ENCODE measurements at places on chromosomes 2 and 18. TPM values are rescaled to one million over a fixed set of nuclear protein-coding genes. Genes with fewer than 3 reads are reported as not detected.

The DNER gene
- 0.42 TPM for total RNA-seq

The FIGN gene
- total RNA-seq = 2.8 TPM

The CD207 gene
- not detected for total RNA-seq

The STEAP3 gene
- 8.9 TPM for total RNA-seq

The AGXT gene
- not detected for total RNA-seq

The VWA3B gene
- 0.81 TPM for total RNA-seq

The PDE1A gene
- 101 TPM for total RNA-seq

- no peak for DNase-seq
- H3K27ac ChIP-seq = no peak overlapping the region
- H3K4me1 ChIP-seq = peaks cover 6% of the 10 kb centered on the region
- no peaks in the 10 kb centered on the region for H3K27me3 ChIP-seq
- H3K4me3 ChIP-seq = no peak overlapping the region
- no peaks in the 10 kb centered on the region for H3K36me3 ChIP-seq
Observed at GRCh38 chr2:113142290-113142689, 14.9 kb downstream of the IL1RN start.

- H3K4me1 ChIP-seq = no peaks in the 10 kb centered on the region
- H3K4me3 ChIP-seq = no peak overlapping the region
- DNase-seq = no peak
- no peaks in the 10 kb centered on the region for H3K27me3 ChIP-seq
Observed at GRCh38 chr2:119266091-119266589, 42.5 kb downstream of the STEAP3 start.

GRCh38 chr18:28078298-28078697 is 98.6 kb downstream of the CDH2 start:
- no peaks in the 10 kb centered on the region for H3K36me3 ChIP-seq
- DNase-seq = no peak
- H3K4me3 ChIP-seq = no peak overlapping the region
- H3K27me3 ChIP-seq = no peaks in the 10 kb centered on the region
- H3K4me1 ChIP-seq = no peaks in the 10 kb centered on the region

GRCh38 chr2:110853516-110853915 is 121.1 kb downstream of the ACOXL start:
- DNase-seq = peak; percentile 22
- H3K27me3 ChIP-seq = no peaks in the 10 kb centered on the region
- H3K27ac ChIP-seq = no peak overlapping the region

The FHL2 gene
- 43.4 TPM for total RNA-seq

The IL36A gene
- total RNA-seq = not detected

The TXNDC2 gene
- total RNA-seq = not detected

GRCh38 chr2:43478412-43479086 is 117.3 kb downstream of the THADA start:
- H3K27ac ChIP-seq = peak overlapping the region; percentile 53
- no peaks in the 10 kb centered on the region for H3K36me3 ChIP-seq
- no peaks in the 10 kb centered on the region for H3K27me3 ChIP-seq
- H3K4me3 ChIP-seq = no peak overlapping the region
- no peak for DNase-seq

DNA sequence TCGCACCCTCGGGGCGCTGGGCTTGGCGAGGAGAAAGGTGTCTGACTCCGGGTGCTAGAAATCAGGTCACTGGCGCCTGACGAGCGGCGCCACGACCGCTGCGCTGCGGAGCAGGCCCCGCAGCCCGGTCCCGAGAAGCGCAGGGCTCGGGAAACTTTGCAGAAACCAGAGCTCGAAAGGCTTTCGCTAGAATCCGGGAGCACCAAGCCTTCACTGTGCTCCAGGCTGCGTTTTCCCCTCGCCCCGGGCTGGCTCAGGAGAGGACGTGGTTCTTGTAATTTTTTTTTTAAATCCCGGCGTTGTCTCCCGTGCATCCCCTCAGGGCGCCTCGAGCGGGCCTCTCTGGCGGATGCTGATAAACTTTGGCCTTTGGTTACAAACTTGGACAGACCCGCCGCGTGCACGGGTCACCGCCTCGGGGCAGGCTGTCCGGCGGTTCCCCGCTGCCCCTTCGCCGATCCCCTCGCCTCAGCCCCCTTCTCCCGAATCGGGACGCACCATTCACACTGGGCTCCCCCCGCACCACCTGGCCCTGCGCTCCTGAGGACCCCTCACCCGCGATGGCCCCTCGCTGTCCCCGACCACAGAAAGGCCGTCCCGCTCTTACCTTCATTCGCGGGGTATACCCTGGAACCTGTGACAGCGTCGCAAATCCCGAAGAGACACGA is 419 bp downstream of the EPHA4 start:
- H3K27ac ChIP-seq = peak overlapping the region; percentile 17
- H3K27me3 ChIP-seq = no peaks in the 10 kb centered on the region
- H3K4me3 ChIP-seq = peak overlapping the region; percentile 64

GRCh38 chr18:79853993-79854364 is 56.2 kb downstream of the KCNG2 start:
- no peaks in the 10 kb centered on the region for H3K36me3 ChIP-seq
- H3K27ac ChIP-seq = no peak overlapping the region
- no peak overlapping the region for H3K4me3 ChIP-seq
- no peaks in the 10 kb centered on the region for H3K4me1 ChIP-seq
- no peak for DNase-seq

DNA sequence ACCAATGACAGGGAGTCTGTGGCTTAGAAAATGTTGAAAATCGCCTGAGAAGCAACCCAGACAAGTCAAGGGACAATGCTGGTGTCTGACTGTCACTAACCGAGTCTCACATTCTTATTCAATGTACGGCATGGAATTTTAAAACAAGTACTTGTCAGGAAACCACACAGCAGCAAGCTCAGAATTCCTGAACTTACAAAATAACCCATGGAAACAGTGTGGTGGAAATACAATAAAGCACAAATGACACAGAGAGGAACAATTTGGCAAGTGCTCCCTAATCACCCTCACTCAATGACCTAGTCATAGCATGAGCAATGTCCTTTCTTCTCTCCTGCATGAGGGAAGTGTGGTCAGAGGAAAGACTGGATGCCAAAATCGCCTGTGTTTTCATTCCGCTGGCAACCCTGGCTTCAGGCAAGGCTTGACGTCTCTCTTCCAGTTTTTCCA is 154.0 kb downstream of the SATB2 start:
- no peak overlapping the region for H3K4me3 ChIP-seq
- H3K36me3 ChIP-seq = no peaks in the 10 kb centered on the region
- DNase-seq = no peak
- H3K27me3 ChIP-seq = no peaks in the 10 kb centered on the region
- H3K4me1 ChIP-seq = no peaks in the 10 kb centered on the region

DNA sequence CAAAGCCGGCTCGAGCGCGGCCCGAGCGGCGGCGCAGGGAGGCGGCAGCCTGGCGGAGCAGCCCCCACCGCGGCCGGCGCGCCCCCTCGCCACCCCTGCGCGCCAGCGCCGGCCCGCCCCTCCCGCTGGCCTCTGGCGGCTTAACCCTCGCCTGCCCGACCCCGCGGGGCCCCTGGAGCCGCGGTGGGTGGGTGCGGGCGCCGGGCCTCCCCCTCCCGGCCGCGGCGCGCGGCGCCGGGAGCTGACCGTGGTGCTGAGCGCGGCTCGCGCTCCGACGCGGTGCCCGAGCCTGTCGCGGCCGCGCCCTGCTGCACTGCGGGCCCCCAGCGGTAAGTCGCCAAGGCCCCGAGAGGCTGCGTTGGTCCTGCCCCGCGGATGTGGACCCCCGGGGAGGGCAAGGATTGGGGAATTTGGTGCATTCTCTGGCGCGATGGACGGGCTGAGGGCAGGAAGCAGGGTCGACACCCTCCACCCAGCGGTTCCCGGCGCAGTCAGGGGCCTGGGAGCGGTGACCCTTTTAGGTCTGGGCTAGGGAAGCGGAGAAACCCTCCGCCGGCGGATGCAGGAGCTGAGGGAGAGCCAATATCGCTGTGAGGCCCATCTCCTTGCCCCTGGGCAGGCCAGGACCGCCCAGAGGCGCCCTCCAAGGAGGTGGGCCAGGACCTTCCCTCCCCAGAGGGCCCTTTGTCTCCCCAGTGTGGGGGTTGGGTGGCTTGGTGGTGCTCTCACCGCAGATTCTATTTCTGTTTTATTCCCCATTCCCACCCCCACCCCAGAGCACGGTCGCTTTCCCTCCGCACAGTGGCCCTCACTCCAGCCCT is 923 bp downstream of the AMER3 start:
- no peak overlapping the region for H3K4me3 ChIP-seq
- H3K27ac ChIP-seq = no peak overlapping the region
- H3K27me3 ChIP-seq = no peaks in the 10 kb centered on the region
- no peaks in the 10 kb centered on the region for H3K36me3 ChIP-seq
- DNase-seq = peak; percentile 26
- H3K4me1 ChIP-seq = peaks cover 13% of the 10 kb centered on the region

The PSMA8 gene
- total RNA-seq = 0.40 TPM

The GRB14 gene
- total RNA-seq = 12.7 TPM

The NDC80 gene
- 0.81 TPM for total RNA-seq

DNA sequence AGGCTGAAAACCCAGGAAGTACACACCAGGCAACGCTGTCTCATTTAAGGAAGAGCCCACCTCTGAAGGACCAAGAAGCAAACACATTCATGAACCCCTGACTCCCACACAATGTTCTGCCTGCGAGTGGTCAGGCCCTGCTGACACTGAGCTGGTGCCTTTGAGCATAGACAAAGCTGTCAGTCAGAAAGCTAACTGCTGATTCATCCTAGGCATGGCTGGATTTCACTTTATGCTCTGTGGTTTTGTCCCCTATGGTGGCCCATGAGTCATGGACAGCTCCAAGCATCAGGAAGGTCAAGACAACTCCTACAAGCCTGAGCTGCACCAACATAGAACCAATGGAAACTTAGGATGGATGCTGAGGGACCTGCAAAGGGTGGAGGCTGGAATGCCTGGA is 78.9 kb downstream of the UXS1 start:
- no peak overlapping the region for H3K4me3 ChIP-seq
- DNase-seq = no peak
- peaks cover 23% of the 10 kb centered on the region for H3K36me3 ChIP-seq
- H3K4me1 ChIP-seq = no peaks in the 10 kb centered on the region

The SPATA3 gene
- not detected for total RNA-seq

DNA sequence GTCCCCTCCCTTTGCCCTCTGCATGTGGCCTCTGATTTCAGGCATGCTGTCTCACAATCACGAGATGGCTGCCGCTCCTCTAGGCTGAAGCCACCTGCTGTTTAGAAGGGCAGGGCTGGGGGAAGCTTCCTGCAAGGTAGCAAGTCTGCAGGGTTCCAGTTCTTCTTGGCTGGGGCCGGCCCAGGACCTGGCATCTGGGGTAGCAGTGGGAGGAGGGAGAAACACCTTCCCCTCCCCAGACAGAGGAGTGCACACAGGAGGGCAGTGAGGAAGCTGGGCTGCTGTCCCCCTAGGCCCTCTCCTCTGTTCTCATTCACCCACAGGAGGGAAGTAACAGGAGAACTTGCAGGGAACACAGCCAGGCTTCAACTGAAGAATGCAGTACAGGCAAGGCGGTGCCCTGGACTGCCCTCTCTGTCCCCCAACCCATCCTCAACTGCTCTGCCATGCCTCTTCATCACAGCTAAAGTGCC is 345.9 kb upstream of the HS6ST1 start:
- no peak overlapping the region for H3K27ac ChIP-seq
- no peaks in the 10 kb centered on the region for H3K36me3 ChIP-seq

The MALL gene
- 54.4 TPM for total RNA-seq

GRCh38 chr18:78430131-78430758 is 549.4 kb upstream of the SALL3 start:
- H3K27ac ChIP-seq = no peak overlapping the region
- H3K4me1 ChIP-seq = no peaks in the 10 kb centered on the region
- no peaks in the 10 kb centered on the region for H3K36me3 ChIP-seq
- H3K27me3 ChIP-seq = no peaks in the 10 kb centered on the region

- H3K27ac ChIP-seq = no peak overlapping the region
- DNase-seq = no peak
- H3K4me1 ChIP-seq = no peaks in the 10 kb centered on the region
- no peak overlapping the region for H3K4me3 ChIP-seq
- no peaks in the 10 kb centered on the region for H3K36me3 ChIP-seq
Observed at GRCh38 chr18:23279931-23280330, 144.6 kb downstream of the CABLES1 start.

- H3K36me3 ChIP-seq = no peaks in the 10 kb centered on the region
- peak overlapping the region; percentile 63 for H3K27ac ChIP-seq
- no peak for DNase-seq
- H3K4me1 ChIP-seq = peaks cover 41% of the 10 kb centered on the region
Observed at GRCh38 chr2:159043710-159044109, 75.3 kb downstream of the TANC1 start.

- no peaks in the 10 kb centered on the region for H3K36me3 ChIP-seq
- H3K4me3 ChIP-seq = no peak overlapping the region
- no peak for DNase-seq
Observed at GRCh38 chr2:70508711-70509462, 44.7 kb downstream of the TGFA start.

DNA sequence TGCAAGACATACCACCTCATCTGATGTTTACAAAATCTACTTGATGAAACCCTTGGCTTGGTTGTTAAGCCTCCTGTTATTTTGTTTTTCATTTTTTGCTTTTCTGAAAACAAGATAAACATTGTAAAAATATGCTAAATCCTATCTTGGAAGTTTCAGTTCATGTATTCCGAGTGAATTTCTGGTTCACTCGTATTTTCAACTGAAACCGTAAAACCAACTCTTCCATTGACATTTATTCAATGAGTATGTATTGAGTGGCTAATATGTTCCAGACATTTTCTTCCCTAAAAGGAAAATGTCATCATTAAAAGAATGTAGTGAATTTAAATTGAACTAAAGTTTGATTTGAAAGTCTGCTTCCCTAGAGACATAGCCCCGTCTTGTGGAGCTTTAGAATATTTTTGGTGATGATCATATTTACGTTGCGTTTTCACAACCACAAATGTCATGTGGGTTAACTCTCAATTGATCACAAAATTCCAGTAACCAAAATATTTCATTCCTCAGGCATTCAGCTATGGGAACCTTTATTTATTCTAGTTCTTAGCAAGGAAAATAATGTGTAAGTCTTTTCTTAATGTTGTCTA is 204.2 kb downstream of the MBD2 start:
- H3K27ac ChIP-seq = no peak overlapping the region
- no peaks in the 10 kb centered on the region for H3K36me3 ChIP-seq
- no peak for DNase-seq
- no peaks in the 10 kb centered on the region for H3K4me1 ChIP-seq
- H3K27me3 ChIP-seq = no peaks in the 10 kb centered on the region

DNA sequence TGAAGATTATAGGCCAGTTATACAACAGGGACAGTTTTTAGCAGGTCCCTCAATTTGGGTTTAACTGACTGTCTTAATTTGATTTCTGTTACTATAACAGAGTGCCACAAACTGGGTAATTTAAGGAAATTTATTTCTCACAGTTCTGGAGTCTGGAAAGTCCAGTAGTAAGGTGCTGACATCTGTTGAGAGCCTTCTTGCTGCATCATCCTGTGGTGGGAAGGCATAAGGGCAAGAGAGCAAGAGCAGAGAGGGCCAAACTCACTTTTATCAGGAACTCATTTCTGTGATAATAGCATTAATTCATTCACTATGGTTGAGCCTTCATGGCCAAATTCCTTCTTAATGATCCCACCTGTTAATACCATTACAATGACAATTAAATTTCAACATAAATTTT is 36.5 kb downstream of the DIS3L2 start:
- H3K4me3 ChIP-seq = no peak overlapping the region
- no peak for DNase-seq
- no peak overlapping the region for H3K27ac ChIP-seq
- peaks cover 15% of the 10 kb centered on the region for H3K4me1 ChIP-seq
- H3K27me3 ChIP-seq = no peaks in the 10 kb centered on the region
- H3K36me3 ChIP-seq = no peaks in the 10 kb centered on the region

The MTHFD2 gene
- 34.8 TPM for total RNA-seq

Measured in thyroid gland (tissue), 4 donors.